ENCODE measurements at places on chromosomes 7 and 10.

DNA sequence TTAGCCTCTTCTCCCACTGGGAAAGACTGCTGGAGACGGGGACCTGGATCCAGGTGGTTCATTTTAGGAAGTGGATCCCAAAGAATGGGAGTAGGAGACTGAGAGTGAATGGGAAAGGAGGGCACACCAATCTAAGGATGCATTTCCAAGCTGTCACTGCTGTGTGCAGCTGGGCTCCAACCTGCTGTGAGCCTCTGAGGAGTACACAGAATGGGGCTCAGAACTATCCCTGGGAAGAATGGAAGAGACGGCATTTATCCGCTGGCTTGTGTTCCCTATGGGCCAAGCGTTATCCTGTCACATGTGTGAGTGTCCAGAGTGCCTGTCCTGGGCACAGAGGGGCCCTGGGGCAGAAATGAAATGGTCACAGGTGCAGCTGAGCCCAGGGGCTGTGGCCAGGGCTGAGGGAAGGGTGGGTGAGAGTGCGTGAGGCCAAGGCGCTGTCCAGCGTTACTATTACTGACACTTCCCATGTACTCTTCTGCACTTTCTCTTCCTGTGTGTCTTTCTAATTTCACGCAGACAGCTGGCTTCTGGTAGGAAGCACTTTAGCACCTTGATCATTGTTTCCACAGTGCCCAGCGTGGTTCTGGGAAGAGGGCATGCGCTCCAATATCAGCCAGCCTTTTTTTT lies 35.4 kb upstream of the PODXL start:
- DNase-seq = no peak

DNA sequence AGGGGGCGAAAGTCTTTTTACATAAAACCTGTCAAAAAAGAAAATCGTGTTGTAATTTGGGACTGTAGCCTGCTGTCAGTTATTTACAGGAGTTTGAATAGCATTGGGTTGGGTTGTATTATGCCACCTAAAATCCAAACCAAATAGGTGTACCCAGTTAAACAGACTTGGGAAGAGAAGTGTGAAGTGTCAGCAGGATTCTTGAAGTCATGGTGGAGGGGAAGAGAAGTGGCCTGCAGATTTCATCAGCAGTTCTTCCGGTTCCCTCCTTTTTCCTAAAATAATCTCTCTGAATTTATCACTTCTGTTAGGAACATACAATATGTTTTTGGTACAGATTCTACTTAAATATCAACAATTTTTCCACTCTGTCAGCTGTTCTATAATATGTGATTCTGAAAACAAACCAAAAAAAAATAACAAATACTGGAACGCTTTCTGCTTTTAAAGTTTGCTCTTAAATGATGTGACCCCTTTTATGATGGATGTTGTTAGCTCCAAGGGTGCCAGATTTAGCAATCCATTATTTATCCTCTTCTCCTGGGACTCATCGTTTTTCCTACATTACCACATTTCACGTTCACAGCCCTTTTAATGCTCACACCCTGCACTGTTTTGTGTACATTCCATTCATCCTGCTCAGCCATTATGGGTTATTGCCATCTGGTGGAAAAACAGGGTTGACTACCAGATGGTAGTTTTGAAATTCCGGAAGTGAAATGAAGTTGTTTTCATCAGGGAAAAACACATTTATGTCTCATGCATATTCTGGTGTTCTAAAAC lies 18.7 kb upstream of the ARHGAP12 start:
- no peak for DNase-seq

DNA sequence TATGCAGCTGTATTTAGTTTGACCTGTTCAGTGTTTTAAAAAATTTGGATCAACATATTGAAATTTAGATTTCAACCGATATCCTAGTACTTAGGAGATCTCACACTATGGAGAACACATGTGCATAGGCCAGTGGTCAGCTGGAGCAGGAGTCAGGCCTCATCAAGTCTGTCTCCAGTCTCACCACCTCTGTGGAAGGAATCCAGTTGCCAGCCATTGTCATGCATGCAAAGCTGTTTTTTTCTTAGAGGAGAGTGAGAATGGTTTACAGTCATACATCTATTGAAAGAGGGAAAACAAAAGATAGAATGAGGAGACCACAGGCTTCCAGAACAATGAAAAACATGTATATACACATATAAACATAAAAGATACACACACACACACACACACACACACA lies 7.6 kb upstream of the CLEC5A start:
- no peak for DNase-seq

DNA sequence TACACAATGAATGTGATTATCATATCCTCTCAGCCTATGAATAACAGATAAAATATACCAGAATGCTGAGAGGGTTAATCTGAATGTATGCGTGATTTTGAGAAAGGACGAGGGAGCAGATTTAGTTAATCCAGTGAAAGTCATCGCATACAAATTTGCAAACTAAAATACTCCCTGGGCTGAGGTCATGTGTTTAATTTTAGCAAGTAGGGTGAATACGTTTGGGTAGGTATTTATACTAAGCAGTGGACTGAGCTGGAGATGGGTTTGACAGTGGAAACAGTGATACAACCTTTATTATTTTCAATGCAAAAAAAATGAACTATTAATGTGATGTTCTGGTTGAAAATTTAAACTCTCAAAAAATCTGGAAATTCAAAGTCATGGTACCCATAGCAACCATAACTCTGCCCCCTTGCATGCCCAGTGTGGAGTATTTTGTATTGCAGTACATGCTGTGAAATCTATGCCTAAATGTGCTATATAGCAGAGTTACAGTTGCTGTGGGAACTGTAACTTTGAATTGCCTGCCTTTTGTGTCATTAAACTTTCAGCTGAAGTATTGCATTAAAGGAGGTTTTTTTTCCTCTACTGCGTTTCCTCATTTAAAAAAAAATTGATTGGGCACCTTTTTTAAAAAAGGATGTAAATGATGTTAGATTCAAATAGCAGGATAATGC lies 9.5 kb upstream of the ARID5B start:
- DNase-seq = no peak

Measured in pancreas (tissue), 10 donors.